T47D (cell line): ENCODE measurements at places on chromosomes 4 and X.
A peak's percentile ranks its signal among the peaks of the same experiment; 100 is the strongest.

GRCh38 chr4:12689457-12689856 is 794.7 kb downstream of the RAB28 start:
- DNase-seq, result no peak

DNA sequence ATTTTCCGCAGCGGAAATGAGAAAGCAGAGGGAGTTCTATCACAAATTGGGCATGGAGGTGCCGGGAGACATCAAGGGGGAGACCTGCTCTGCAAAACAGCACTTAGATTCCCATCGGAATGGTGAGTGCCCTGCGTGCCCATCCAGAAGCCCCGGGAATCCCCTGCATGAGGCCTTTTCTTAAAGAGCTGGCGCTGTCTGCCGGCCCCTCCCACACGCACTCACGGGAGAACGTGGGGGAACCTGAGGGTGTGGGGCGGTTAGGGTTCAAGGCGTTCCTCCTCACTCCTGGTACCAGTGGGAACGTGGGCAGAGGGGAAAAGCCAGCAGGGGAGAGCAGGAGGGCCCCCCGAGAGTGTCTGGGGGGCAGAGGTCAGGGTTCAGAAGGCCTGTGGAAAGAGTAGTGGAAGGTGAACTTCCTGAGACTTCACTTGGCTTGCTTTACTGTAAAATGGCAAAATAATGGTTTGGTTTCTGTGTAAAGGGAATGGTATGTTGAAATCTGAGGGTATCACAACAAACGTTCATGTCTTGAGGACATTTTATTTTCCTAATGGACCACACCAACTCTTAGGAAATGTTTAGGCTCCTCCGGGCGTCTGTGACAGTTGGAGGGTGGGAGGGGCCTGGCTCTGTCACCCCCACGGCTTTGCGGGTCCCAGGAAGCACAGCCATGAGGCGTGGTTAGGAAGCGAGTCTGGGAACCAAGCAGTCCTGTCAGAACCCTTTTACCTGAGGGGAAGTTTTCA is 38.0 kb downstream of the PCGF3 start:
- DNase-seq, result no peak

- no peak for DNase-seq
Observed at GRCh38 chr4:52374877-52375276, 284.2 kb downstream of the USP46 start.

DNA sequence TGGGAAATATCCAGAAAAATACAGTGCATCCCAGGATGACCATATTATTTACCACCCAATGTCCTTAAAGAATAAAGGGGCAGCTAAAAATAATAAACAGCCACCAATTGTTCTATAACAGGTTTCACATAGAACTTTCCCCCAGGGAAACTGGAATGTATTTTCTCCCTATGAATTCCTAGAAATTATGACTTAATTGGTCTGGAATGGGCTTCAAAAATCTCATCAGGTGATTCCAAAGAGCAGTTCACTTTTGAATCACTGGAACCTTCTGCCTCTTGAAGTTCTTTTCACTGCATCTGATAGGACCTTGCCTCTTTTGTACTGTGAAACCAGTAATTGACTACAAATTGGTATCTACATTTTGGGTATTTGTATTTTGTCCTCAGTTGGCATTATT is 119.3 kb downstream of the ZNF330 start:
- DNase-seq, result no peak

- DNase-seq, result no peak
Observed at GRCh38 chrX:149471397-149471796, 33.7 kb downstream of the IDS start.

GRCh38 chr4:181541396-181541795 is 701.8 kb upstream of the TENM3 start:
- no peak for DNase-seq

DNA sequence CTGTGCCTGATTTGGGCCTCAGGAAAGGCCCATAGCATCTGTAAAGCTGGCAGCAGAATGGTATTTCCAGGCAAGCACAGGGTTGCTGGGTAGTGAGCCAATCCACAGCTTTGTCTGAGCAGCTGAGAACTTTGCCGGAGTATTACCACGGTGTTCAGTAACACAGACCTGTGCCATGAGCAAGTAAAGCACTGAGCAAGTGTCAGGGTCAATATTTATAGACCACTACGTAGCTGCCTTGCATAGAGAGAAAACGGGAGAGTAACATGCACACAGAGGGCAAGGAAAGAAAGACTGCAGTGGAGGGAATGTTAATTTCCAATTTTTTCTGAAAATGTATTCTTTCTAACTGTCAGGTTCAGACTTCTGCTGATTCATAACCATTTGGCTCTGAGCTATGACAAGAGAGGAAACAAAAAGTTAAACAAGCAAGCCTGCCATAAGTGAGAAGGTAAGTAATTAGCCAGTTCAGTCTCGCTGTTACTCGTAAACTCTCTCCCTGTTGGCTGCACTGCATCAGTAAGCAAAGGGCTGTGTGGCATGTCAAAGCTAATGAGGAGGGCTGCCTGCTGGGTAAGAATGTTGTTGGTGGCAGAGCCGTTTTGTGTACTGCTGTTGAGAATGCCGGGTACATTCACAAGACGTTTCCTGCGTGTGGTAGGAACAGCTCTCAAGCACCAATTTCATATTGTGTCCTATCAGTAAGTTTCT is 238.1 kb downstream of the BMPR1B start:
- DNase-seq, result peak; percentile 49

DNA sequence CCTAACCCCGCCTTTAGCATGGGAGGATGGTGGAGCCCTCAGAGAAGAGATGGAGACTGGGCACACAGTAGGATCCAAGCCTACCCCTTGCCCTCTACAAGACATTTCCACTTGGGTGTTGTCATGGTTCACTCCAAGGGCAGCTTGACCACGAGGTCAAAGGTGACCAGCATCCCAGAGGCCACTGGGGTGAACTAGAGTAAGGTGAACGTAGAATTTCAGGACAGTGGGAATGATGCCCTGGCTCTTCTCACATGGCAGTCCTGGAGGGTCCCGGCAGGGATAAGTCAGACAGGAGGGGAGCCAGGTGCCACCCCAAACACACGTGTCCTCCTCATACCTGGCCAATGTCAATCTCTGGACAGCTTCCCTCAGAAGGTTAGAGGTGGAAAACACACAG is 274.2 kb upstream of the AGTR2 start:
- DNase-seq, result no peak

DNA sequence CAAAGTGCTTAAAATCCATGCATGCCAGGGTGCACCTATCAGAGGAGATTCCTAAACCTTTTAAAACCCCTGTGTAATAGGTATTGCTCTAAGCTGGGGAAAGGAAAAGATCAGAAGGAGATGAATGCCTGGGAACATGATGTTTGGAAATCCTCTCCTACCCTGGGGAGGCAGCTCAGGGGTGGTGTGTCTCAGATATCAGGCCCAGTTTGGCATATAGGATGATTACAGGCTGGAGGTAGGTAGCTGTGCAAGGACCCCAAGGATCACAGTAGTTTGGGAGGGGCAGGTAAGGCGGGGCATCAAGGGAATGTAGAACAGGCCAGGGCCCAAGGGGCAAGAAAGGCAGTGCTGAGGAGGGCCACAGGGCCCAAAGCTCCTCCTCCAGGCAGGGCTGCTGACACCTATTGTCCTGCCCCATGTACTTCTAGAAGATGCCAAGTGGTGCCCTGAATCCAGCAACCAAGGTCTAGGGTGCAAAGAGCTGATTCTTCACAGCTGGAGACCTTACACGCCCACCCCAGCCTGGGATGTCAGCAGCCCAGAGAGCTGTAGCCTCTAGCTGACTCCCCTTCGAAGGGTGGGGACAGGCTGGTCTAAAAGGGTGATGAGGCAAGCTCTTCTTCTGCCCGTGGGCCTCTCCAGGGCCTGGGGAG is 17.6 kb downstream of the SASH3 start:
- no peak for DNase-seq

GRCh38 chr4:113447769-113448168 is 313.8 kb downstream of the CAMK2D start:
- no peak for DNase-seq

DNA sequence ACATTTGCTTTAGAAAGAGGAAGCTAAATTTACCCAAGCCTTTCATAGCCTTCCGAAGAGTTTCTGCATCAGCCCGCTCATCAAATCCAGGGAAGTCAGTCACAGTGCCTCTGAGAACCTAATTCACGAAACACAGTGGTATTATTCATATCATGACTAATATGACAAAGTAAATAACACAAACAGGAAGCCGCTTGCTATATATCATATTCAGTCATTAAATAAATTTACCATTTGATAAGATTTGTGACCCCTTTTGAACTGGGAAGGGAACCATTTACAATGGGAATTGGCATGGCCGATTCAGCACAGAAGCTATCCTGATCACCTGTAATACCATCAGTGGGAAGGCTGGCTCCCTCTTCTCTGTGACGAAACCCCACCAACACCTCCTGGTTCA is 10.5 kb downstream of the ANXA5 start:
- no peak for DNase-seq

DNA sequence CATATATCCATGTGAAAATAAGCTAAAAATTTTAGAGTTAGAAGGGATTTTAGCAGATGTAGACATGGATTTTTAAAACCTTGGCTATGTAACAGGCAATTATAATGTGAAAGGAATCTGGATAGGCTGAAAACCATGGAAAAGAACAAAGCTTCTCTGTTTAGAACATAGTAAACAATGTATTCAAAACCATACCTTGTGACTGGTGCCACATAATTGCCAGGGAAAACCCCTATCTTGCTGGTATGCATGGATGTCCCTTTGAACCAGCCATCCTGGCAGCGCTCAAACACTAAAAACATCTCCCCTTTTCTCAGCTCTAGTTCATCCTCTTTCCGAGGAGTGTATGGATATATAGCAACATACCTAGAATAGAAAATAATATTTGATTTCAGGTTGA is 110.6 kb upstream of the CBR4 start:
- DNase-seq, result no peak

- no peak for DNase-seq
Observed at GRCh38 chr4:109009909-109010308, 247.1 kb upstream of the ETNPPL start.

GRCh38 chr4:176268963-176269362 is at the start of gene ASB5:
ASB5 (minus strand) TSS chr4:176269222; CDS start chr4:176269108, 114 bp downstream.
- no peak for DNase-seq

GRCh38 chrX:133947022-133947421 is 38.4 kb downstream of the GPC3 start:
- no peak for DNase-seq

DNA sequence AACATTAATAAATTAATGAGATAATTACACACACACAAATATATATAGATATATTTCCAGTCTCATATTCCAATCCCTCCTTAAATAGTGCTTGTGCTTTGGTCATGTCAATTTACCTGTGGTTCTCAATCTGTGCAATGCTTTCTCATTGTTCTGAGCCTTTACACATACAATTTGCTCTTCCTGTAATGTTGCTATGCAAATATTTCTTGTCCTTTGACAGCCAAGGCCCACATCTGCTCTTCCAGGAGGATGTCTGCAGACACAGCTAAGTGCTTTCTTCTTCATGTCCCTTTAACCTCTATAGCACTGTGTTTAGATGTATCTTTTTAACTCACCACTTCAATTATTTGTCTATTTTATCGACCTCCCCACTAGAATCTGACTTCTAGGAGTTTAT is 67.3 kb upstream of the RAPGEF2 start:
- no peak for DNase-seq
